ENCODE measurements at places on chromosomes 4 and X.

DNA sequence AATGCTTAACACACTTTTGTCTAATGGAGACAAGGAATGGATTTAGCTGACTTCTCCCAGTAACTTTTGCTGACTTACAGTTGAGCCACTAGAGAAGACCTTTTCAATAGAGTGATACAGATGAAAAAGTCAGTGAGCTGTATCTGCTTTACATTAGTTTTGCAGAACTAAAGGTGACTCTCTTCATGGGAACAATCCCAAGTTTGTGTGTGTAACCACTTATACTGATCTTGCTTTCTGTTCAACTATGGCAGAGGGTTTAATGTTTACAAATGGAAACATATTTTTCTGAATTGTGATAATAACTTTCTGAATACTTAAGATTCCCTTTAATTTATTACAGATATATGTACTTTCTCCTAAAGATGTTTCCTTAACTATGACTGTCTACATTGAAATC lies 182.6 kb upstream of the PUDP start:
- DNase-seq, result no peak

- DNase-seq, result no peak
These were observed 826 bp upstream of the SCML1 start for GRCh38 chrX:17736478-17736855.

GRCh38 chr4:181860157-181860556 lies 383.0 kb upstream of the TENM3 start:
- peak; percentile 9 for DNase-seq

GRCh38 chr4:76977113-76977512 lies 27.6 kb downstream of the SEPTIN11 start:
- no peak for DNase-seq

DNA sequence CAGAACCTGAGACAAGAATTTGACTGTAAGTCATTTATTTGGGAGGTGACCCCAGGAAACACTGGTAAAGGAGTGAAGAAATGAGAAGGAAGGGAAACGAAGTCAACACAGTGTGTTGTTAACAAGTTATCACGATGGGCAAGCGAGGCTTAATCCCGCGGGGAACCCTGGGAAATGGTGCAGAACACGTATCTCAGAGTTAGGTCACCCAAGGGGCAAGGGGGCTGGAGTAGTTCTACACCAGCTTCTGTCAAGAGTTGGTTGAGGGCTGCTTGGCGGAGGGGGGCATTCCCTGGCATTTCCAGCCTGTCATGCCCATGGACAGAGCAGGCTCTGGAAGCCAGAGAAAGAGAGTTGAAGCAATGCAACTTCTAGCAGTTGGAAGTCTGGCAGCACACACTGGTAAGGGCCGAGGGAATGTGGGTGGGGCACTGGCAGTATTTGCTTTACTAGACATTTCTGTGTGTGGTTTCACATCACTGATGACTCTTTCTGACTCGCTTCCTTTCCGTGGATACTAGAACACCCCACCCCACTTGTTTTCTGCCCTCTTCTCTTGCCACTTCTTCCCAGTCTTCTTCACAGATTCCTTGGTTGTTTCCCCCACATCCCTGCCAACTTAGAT lies 52.2 kb upstream of the ADGRG2 start:
- no peak for DNase-seq

DNA sequence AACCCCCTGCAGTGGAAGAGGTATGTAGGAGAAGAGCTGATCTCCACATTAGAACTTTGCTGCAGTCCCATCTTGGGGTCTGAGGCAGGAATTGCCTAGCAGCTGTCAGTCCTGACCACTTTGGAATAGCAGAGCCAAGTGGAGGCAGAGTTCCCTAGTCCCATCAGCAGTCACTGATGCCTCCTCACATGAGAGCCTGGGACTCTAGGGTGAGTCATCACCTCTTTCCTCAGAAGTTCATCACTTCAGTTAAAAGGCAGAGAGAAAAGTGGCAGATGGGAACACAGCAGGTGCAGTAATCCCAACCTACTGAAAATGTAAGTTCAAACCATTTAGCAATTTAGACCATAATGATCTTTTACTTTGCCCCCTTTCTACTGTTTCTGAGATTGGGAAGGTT lies 73.9 kb upstream of the MED14 start:
- DNase-seq, result peak; percentile 2

- DNase-seq, result no peak
These were observed 7.6 kb upstream of the TBC1D19 start for GRCh38 chr4:26576231-26576739.

DNA sequence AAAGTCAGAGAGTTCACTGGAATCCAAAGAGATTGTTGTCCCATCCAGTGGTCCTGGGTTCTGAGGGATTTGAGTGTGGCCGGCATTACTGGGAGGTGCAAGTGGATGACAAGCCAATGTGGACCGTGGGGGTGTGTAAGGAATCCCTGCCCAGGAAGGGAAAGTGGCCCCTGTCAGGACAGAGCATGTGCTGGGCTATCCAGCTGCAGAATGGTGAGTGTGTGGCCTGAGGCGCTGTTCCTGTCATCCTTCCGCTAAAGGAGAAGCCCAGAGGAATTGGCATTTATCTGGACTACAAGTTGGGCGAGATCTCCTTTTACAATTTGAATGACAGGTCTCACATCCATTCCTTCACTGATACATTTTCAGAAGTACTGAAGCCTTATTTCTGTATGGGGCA lies 20.4 kb upstream of the TRIM60 start:
- no peak for DNase-seq
